Activated CD4-positive, alpha-beta T cell treated with anti-CD3 and anti-CD28 coated beads, Interleukin-2, amount 10 ng/mL, durations not matched to agents 7 days and 5 days (primary cell): ENCODE measurements at places on chromosomes 5 and 9. TPM values are rescaled to one million over a fixed set of nuclear protein-coding genes. Genes with fewer than 3 reads are reported as not detected.

The SHC3 gene
- not detected for total RNA-seq

The SCAMP1 gene
- 19.3 TPM for total RNA-seq

GRCh38 chr9:94875300-94876020 lies 149.0 kb downstream of the AOPEP start:
- no peak for DNase-seq

DNA sequence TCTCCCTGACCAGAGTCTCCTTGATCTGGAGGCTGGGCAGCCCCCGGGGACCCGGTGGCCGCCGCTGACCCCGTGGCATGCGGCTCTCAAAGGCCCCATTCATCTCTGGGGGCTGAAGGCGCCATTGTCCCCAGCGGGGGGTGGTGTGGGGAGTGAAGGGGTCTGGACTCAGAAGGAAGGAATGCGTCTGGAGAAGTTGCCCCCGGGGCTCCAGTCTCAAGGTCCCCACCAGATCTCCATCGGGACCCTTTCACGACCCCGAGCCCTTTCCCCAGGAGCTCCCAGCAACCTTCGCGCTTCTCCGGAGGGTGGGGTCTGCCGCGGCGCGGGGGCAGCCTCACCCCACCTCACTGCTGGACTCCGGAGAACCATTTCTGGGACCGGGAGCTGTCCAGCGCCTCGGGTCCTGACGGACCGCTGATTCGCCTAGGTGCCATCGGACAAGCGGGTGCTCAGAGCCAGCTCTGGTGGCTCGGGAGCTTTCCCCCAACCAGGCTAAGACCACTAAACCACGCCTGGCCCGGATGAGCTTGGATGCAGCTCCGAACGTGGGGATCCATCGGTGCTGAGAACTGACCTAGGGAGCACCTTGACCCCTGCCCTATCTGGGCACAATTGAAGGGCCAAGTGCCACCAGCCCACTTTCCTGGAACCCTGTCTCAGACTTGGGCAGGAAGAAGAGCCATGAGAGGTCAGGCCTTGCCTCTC lies 5.1 kb upstream of the PCDH1 start:
- DNase-seq = peak; percentile 25

The WNT8A gene
- total RNA-seq = not detected

GRCh38 chr9:97851446-97851883 lies 1.6 kb upstream of the FOXE1 start:
- no peak for DNase-seq

DNA sequence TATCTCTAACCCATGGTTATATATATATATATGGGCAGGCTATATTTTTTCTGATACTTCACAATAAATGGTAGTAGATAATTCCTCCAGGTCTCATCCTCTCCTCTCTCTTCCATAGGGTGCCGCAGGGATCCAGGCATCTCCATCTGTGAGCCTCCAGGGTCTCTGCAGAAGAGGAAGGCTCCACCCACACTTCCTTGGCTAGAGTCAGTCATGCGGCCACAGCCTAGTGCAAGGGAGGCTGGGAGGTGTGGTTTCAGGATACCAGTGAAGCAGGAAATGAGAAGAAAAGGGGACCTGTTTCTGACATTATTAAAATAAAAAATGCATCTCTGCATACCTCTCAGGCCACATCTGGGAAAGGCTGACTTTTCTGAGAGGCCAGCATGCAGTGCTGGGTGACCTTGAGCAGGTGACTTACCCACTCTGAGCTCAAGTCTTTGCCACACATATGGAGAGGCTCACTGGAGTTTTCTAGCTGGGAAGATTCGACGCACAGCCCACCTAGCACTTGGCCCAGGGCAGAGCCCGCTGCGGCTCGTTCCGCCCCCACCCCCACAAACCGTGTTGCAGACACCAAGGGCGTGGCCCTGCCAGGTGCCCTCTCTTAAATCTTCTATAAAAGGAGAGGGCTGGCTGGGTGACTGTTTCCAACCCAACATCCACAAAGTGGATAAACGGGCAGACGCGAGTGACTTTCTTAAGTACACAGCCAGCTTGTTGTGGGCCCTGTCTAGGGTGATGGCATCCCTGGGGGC lies 47.9 kb downstream of the OLFM1 start:
- DNase-seq = no peak

DNA sequence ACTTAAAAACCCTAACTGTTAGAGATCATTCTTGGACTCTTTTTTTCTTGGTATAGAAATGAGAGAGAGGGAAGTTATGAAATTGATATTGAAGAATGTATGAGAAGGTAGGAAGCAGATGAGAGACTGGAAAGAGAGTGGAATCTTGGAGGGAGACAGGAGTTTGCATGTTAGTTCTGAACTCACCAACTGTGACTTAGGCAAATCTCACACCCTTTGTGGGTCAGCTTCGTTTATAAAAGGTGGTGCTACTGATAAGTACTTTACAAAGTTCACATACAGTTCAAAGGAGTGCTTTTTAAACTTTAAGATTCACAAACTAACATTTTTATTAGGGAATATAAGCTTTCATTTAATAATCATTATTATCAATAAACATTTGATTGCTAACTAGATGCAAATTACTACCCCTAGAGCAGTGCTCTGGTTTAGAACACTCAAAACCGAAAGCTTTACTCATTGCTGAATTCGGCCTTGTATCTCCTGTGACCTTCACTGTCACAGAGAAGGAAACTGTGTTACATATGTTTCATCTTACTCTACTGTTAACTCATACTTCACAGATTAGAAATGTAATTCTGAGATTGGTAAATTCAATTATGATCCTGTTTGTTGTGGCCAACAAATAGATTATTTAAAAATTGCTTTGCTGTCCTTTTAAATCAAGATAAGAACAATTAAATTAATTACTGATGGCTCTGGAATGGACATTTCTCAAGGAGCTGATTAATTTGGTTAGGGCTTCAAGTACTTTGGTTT lies 143.2 kb downstream of the RMI1 start:
- no peak for DNase-seq

DNA sequence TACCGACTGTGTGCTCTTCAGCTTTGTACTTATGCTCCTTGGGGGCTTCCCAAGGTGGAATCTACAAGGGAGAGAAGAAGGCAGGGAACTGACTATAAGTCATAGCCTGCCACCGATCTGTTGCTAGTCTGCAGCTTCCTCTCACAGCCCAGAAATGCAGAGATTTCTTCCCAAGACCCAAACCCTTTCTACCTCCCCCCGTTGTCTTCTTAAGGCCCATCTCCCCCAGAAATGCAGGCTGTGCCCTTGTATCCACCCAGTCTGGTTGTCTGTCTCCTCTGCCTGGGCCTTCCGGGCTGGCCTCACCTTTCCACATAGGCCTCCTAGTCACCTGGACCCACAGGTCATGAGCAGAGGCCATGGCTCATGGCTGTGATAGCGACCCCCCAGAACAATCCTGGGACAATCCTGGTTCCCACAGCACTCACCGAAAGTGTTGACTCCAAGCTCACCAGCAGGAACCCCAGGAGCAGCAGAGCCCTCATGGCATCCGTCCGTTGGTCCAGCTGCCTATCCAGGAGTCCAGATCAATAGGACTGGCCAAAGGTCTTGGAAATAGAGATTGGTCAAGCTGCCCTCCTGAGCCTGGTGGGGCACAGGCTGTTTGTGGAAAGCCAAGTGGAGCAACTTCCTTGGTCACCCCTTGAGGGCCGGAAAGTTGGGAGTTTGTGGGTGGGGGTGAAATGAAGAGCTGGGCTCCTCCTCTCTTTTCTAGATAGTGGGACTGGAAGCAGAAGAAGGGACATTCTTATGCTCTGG lies at the start of gene F12:
Gene F12 (minus strand): TSS at position 522 of the 759 bp plus-strand sequence. CDS start 37 bp downstream, at position 485.
- DNase-seq = no peak

GRCh38 chr9:3292311-3292710 lies 233.5 kb downstream of the RFX3 start:
- no peak for DNase-seq

- DNase-seq = no peak
Measured at GRCh38 chr5:112036206-112036605, 279.2 kb upstream of the NREP start.

DNA sequence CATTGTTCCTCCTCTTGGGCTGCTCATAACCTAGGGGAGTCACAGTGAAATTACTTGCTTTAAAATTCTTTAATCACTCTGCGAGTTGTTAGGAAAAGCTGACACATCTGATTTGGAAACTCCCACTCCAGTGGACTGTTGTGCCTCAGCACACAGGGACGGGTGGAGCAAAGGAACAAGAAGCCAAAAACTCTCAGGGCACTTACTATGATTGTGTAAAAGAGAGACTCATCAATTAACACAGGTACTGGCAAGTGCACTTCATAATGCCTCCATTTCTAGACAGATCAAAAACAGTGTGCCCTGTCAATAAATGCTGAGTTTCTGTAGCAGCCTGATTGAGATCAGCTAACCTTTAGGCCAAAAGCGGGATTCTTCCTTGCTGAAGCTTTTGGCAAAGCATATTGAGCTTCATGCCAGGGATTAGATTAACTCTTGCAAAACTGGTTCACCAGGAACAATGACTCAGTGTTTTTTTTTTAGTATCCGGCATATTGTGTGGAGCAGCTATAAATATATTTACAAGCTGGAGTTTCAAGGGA lies 55.9 kb downstream of the TMC1 start:
- DNase-seq = no peak

DNA sequence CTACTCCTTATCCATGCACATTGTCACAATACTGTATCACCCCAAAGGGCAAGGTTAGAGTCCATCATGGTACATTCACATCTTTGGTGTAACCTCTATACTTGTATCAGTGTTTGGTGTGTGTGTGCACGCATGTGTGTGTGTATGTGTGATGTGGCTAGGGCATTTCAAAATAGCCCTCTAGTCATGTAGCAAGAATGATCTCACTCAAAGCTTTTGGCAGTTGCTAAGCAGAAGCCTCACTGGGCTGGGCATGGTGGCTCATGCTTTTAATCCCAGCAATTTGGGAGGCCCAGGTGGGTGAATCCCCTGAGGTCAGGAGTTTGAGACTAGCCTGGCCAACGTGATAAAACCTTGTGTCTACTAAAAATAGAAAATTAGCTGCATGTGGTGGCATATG lies 245.3 kb downstream of the ADGRV1 start:
- no peak for DNase-seq

- no peak for DNase-seq
Measured at GRCh38 chr5:74040811-74041491, 415.0 kb downstream of the ARHGEF28 start.

- DNase-seq = no peak
Measured at GRCh38 chr5:178108966-178109365, 4.4 kb upstream of the N4BP3 start.

The SLIT3 gene
- not detected for total RNA-seq

The TAF1L gene
- total RNA-seq = not detected

DNA sequence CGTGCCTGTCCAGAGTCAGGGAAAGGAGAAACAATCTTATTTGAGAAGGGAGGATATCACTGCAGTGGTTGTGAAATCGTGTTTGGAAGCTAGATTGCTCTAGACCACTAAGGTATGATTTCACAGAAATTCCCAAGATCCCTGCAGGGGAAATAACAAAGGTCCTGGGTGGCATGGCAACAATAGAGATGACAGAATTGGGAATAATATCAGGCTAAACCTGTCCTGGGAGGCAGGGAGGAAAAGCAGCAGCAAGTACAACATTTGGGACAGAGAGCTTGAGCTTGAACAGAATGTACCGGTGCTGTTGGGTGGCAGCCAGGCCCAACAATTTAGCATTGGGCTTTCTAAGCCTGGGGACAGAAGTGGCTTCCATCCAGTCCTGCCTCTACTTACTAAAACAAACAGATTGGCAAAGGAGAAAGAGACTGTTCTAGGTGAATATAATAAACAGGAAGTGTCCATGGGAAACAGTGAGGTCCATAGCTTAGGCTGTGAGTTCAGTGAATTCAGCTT lies 17.0 kb upstream of the ARHGAP26 start:
- no peak for DNase-seq

The SHOC1 gene
- total RNA-seq = not detected

DNA sequence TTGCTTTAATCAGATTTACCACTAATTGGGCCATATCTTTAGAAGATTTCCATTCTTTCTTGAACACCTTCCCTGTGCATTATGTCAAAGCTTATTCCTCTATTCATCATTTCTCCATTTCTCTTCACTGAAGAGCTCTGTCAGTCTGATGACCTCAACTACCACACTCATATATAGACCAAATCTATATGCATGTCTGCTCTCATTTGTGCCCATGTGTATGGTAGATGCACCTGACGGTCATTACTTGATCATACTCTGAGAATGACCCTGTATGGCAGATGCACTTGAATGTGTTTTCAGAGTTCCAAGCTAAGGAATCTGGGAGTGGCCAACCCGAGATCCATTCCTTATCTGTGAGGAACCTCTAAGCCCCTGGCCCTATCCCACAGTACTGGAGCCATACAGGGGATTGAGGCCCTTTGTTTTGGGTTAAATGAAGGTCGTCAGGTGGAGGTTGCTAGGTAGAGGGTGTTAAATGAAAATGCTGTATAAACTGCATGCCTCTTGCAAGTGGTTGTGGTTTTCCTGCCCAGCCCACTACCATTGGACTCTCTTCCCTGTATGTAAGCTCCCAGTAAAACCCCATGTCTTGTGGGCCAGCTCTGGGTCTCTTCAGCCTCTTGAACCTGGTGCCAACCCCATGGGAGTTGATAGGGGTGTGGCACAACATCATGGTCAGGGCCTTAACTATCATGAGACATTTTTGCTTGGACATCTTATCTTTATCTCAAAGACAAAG lies 229.5 kb downstream of the KIAA0825 start:
- DNase-seq = no peak

DNA sequence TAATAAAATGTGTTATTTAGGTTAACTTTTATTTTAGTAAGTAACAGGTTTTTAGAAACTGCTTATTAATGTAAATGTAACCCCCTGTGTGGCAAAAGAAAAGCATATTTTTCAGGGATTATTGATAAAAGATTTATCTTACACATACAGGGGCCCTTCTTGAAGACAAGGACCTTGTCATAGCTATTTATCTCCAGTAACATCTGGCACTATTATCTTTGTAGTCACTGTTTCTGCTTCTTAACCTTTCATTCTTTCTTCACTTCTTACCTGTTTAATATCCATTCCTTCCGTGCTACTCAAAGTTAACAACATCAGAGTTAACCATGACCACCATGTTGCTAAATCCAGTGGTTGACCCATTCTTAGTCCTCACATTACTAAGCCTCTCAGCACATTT lies 117.8 kb upstream of the VCAN start:
- DNase-seq = no peak

The RGS3 gene
- total RNA-seq = 41.5 TPM

The PAIP1 gene
- 35.3 TPM for total RNA-seq

- no peak for DNase-seq
Measured at GRCh38 chr9:1890816-1891215, 124.3 kb upstream of the SMARCA2 start.

GRCh38 chr5:169765176-169765996 lies 128.3 kb downstream of the DOCK2 start:
- no peak for DNase-seq

- no peak for DNase-seq
Measured at GRCh38 chr5:54927097-54927746, 58.2 kb downstream of the ESM1 start.

The HSPA5 gene
- 124 TPM for total RNA-seq

The CDO1 gene
- not detected for total RNA-seq

- DNase-seq = no peak
Measured at GRCh38 chr5:169408171-169408570, 107.2 kb upstream of the SLIT3 start.

The KIF20A gene
- 70.9 TPM for total RNA-seq

DNA sequence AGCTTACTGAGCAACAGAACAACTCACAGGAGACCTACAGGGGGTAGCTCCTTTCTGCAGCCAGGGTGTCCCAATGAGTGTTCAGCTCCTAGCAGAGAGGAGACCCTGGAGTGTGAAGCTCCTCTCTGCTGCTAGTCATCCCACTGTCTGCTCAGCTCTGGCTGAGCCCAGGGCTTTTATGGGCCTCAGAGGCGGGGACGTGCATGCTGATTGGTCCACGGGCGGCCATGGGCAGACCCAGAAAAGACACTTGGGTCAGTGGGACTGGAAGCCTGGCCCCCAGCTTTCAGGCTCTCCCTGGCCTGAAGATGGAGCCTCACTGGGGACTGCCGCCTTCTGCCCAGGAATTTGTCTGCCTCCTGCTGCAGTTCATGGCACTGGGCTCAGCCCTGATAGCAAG lies 40.6 kb downstream of the TSPAN17 start:
- DNase-seq = no peak
